Large intestine (tissue), 12 donors: ENCODE measurements at places on chromosomes 6 and 20.

- no peak for DNase-seq
Measured at GRCh38 chr6:20498041-20498385, 36.2 kb upstream of the CDKAL1 start.

GRCh38 chr6:1580109-1580508, 29.6 kb upstream of the FOXC1 start:
- DNase-seq = no peak

- DNase-seq = peak; percentile 53
Measured at GRCh38 chr20:62916703-62917476, 9.4 kb downstream of the DIDO1 start.

GRCh38 chr6:11263291-11263775, 30.9 kb upstream of the NEDD9 start:
- DNase-seq = peak; percentile 94

DNA sequence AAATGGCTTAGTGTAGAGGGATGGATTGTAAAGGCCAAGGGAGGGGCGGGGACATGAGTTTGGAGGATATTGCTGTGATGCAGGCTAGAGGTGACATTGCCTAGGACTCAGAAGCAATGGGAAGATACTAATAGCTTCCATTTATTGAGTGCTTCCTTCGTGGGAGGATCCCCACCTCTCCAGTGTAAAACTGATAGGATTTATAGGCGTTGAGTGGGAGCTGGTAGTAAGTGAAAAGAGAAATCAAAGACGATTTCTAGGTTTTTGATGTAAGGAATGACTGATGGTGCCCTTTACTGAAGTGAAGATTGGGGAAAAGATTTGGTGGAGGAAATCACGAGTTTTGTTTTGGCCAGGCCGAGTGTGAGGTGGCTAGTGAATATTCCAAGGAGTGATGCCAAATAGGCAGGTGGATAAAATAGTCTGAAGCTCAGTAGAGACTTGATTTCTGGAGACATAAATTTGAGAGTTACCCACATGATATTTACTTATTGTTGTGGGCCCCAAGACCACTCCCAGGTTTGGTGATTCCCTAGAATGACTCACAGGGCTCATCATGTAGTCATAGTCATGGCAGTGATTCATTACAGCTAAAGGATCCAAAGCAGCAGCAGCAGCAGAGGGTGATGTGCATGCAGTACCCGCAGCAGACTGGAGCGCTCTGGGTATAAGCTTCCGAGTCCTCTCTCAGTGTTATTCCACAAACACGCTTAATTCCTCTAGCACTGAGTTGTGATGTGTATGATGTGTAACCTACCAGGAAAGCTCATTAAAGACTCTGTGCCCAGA, 10.2 kb downstream of the RPRD1B start:
- DNase-seq = no peak

- peak; percentile 84 for DNase-seq
Measured at GRCh38 chr6:109351231-109352130, 30.8 kb downstream of the CD164 start.

DNA sequence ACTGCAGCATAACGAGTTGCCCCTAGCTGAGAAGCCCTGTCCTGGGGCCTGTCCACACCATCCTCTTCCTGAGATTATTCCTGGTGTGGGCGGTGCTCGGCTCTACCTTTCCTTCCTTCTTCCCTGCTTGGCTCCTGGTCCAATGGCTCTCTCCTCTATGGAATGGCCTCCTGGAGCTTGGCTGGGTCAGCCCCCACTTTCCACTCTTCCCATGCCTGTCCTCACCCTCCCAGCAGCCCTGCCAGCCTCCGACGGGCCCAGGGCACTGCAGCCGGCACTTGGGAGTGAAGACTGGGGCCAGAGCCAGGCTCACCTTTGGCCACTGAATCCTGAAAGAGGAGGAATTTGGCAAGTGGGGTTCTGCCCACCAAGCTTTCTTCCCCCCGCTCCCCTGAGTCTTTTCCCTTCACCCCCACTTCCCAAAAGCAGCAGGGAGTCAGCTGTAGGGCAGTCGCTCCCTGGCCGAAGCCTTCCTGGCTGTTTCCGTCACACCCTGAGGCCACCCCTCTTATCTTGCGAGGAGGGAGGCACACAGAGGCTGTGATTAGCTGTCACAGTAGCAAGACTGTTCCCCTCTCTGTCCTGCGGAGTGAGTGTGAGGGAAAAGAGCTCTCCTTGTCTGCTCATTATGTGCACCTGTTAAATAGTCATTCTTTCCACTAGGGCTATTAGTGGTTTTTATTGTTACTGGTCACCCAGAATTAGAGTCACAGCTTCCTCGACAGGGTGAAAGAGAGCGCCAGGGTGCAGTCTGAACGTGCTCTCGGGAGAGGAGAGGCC, 6.3 kb upstream of the CDSN start:
- peak; percentile 35 for DNase-seq
